ENCODE measurements at places on chromosomes 11 and 22. TPM values are rescaled to one million over a fixed set of nuclear protein-coding genes. Genes with fewer than 3 reads are reported as not detected.

Gene ACAT1
- 86.0 TPM for total RNA-seq

Gene ADM2
- 0.64 TPM for total RNA-seq

Gene KRTAP5-11
- not detected for total RNA-seq

Gene GUCY1A2
- total RNA-seq: 0.02 TPM

Gene LMNTD2
- total RNA-seq: 2.3 TPM

Gene FGF19
- 0.09 TPM for total RNA-seq

Gene OR52N4
- not detected for total RNA-seq

Gene IGSF9B
- 1.9 TPM for total RNA-seq

Gene NXPE1
- total RNA-seq: not detected

Gene RBFOX2
- 28.7 TPM for total RNA-seq

Gene RAB1B
- 134 TPM for total RNA-seq

Gene USP2
- 0.68 TPM for total RNA-seq

Gene BTG4
- total RNA-seq: not detected

Gene OR10G4
- total RNA-seq: not detected

Gene BTBD18
- not detected for total RNA-seq

Measured in A549 treated with GW870086 at 1 μM for 4 hours (cell line).